ENCODE measurements at places on chromosomes 3 and 15. TPM values are rescaled to one million over a fixed set of nuclear protein-coding genes. Genes with fewer than 3 reads are reported as not detected.

The CLSTN2 gene
- 5.6 TPM for total RNA-seq

The C3orf20 gene
- not detected for total RNA-seq

The BBS4 gene
- 14.5 TPM for total RNA-seq

The MYO5C gene
- 0.25 TPM for total RNA-seq

The MESP2 gene
- 1.3 TPM for total RNA-seq

The CLK3 gene
- total RNA-seq, result 53.0 TPM

The BMF gene
- 2.3 TPM for total RNA-seq

All from cardiac ventricle fibroblast (primary cell).